ENCODE measurements at places on chromosomes 3 and 15.

GRCh38 chr3:61869371-61869770, 308.0 kb downstream of the PTPRG start:
- DNase-seq: no peak

- no peak for DNase-seq
These were observed 1.3 kb downstream of the MUC4 start for GRCh38 chr3:195810455-195810845.

DNA sequence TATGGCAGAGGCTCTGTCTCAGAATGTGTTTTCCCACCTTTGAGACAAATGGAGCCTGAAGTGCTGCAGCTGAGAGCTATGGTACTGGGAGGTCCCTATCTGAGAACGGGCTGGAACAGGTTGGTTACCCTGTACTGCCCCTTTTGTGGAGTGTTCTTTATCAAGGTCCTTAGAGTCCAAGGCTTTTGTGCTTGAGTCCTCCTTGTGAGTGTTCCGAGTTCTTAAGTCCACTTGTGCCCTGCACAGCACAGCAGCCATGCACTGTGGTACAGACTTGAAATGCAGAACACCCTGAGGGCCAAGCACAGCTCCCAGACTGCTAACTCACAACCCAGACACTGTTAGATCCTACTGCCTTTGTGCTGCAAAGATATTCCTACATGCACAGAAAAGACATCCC, 67.8 kb downstream of the ARHGAP31 start:
- no peak for DNase-seq

GRCh38 chr3:45909542-45909941, 23.2 kb downstream of the CCR9 start:
- DNase-seq: no peak

DNA sequence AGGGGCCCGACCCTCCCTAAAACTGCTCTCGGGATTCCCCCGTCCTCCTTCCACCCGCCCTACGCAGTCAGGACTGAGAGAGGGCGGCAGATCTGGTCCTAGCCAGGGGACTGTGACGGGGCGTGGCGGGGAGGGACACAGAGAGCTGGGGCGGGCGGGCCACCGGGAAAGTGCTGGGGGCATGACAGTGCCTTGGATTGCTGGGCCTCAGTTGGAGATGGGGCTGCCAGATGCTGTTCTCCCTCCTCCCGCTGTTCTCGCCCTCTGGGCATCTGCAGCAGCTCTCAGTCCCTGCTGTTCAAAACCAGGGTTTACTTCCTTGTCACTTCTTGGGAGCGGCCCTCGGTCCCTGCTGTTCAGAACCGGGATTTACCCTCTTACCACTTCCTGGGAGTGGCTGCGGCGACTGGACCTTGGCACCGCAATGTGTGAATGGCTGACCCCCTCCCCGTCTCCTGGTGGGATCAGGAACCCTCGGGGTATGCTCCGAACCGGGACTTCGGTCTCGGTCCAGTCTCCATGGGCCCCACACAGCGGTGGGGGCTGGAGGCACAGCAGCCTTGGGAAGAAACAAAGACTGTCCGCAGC, 1.8 kb upstream of the RPP25 start:
- DNase-seq: no peak

GRCh38 chr3:48474619-48475018, 28.1 kb downstream of the ATRIP start:
- no peak for DNase-seq

DNA sequence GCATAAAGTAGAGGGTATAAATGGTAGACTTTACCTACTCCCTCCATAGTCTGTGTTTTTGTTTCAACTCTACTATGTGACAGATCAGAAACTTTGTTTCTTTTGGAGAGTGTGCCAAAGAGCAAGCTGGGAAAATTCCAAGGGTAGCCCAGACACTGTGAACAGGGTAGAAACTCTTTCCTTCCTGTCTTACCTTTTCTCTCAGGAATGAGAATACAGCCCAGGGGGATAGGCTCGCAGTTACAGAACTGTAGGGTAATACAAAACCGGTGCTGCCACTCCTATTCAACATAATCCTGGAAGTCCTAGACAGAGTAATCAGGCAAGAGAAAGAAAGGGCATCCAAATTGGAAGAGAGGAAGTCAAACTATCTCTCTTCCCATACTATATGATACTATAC, 256.3 kb downstream of the CPNE4 start:
- no peak for DNase-seq

- DNase-seq: no peak
These were observed 42.2 kb downstream of the B3GNT5 start for GRCh38 chr3:183295211-183295610.

- DNase-seq: no peak
These were observed 1002.8 kb upstream of the NR2F2 start for GRCh38 chr15:95327661-95328060.

DNA sequence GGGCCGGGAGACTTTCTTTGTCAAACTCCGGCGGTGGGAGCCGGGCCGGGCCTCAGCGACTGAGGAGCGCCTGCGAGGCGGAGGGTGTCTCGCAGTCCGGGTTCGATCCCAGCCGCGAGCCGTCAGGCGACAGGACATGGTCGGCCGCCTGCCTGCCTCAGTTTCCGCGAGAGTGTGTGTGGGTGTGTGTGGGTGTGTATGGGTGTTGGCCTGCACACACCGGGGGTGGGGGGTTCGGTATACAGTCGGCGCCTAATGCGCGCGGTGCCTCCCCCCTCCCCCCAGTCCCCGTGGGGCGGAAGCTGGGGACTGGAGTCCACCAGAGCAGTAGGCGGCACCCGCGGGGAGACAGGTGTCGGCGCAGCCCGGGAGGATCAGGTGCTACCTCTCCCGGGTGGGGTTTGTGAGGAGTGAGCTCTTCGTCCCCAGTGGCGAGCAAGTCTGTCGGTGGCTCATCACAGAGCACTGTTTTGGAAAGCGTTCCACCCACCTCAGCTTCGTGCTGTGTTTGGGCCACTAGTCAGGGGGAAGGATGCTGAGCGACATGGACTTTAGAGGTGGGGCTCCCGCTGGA, 246.3 kb downstream of the GOLGA6L6 start:
- DNase-seq: no peak

Measured in activated CD4-positive, CD25-positive, alpha-beta regulatory T cell treated with anti-CD3 and anti-CD28 coated beads, Interleukin-2, amount 50 U/mL, for 16 hours (primary cell).